ENCODE measurements at places on chromosomes 13 and 19. TPM values are rescaled to one million over a fixed set of nuclear protein-coding genes. Genes with fewer than 3 reads are reported as not detected.

DNA sequence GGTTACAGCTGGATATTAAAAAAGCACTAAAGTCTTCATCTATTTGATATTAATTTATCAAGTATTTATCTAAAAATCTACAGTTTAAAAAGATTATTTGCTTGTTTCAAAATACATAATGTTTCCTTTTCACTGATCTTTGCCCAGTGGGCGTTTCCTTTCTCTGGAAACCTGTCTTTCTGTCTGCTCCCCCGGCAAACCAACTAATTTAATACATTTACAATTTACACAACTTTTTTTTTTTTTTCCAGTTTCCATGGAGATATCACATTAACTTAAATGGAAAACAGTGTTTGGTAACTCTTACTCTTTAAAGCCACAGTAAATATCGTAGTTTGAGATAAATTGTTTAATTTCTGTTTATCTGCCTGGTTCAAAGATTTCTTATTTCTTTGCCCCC is 5.3 kb downstream of the GPC6 start:
- DNase-seq = no peak

- DNase-seq = no peak
Observed at GRCh38 chr13:32253911-32254399, 61.2 kb downstream of the ZAR1L start.

GRCh38 chr19:15109768-15110417 is 2.7 kb downstream of the SYDE1 start:
- no peak for DNase-seq

DNA sequence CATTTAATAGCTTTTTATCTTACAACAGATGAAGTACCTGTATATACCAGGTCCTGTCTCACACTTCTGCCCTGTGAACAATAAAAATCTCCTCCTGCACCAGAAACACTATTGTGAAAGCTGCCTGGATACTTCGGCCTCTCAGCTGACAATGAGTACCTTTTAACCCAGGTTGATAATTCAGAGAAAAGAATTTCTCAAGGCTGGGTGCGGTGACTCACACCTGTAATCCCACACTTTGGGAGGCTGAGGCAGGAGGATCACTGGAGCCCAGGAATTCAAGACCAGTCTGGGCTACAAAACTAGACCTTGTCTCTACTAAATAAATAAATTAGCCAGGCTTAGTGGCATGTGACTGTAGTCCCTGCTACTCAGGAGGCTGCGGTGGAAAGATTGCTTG is 65.3 kb upstream of the TM9SF2 start:
- DNase-seq = no peak

DNA sequence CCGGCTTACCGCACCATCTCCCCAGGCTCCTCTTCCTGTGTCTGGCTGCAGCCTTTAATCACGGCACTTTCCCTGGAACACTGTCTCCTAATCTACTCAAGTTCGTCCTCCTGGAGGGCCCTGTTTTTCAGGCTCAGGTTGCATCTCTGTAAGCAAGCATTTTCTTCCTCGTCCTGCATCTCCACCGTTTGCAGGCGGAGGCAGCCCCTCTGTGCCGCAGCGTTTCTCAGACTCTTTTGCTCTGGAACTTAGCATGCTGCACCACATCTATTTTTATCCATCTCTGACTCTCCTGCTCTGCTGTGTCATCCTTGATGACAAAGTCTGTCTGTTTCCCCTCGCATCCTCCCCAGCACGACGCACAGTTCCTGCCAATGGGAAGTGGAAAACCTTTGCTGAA is 117.5 kb downstream of the ATP8A2 start:
- DNase-seq = no peak

Gene GSX1
- not detected for total RNA-seq

Gene SLC8A2
- total RNA-seq = not detected

Gene PEAK3
- not detected for total RNA-seq

All from T-helper 17 cell (primary cell).